Activated CD4-positive, alpha-beta T cell treated with anti-CD3 and anti-CD28 coated beads for 4 hours (primary cell): ENCODE measurements at places on chromosomes 7 and 10.

GRCh38 chr7:99390941-99391602 lies 16.5 kb downstream of the ARPC1B start:
- DNase-seq, result no peak

DNA sequence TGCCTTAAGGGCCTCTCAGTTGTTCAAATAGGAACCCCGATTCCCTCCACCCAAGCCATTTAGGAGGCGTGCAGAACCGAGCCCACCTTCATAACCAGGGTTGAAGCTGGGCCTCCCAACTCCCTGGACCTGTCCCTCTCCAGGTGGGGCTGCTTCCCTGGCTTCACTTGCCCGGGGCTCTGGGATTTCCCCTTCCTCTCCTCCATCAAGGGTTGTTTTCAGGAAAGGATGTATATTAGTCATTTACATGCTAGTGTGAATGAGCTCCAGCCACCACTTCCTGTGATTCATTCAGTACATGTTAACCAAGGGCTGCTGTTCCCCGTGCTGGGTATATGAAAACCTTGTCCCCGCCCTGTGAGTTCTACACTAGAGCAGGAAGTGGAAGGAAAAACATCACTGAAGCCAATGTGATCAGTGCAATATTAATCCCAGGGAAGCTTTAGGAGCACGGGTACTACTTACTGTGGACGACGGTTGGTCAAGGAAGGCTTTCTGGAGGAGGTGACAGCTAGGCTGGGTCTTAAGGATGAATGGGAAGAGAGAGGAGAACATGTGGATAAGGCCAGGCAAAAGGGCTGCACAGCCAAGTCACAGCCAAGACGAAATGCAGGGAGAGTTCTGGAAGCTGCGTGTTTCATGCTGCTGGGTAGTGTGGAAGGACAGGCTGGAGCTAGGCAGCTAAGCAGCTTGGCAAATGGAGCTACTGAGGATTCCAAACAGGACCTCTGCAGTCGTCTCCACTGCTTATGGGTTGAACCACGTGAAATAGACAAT lies 150.1 kb upstream of the SHH start:
- no peak for DNase-seq

- no peak for DNase-seq
These were observed 41.4 kb upstream of the DMBT1 start for GRCh38 chr10:122519144-122519543.

- no peak for DNase-seq
These were observed 340.9 kb downstream of the GFRA1 start for GRCh38 chr10:115932099-115932498.

GRCh38 chr10:111273635-111274034 lies 196.8 kb downstream of the ADRA2A start:
- DNase-seq, result no peak

DNA sequence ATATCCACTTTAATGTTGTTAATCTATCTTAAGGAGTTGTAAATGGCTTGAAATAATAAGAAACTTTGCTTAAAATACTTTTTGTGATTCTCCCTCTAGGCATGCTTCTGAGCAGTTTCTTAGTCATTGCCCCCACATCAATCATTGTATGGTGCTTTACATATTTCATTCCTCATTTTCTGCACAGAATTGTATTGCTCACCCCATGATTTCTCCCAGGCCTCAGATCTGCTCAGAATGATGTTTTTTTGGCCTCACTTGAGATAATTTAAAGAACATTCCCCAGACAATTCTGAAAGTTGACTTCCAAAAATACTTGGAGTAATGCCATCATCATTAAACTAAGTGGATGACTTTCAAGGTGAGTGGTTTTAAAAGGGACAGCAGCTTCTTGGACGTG lies 82.1 kb upstream of the PRPS1L1 start:
- DNase-seq, result no peak

GRCh38 chr10:100253041-100253440 lies 14.4 kb downstream of the CWF19L1 start:
- no peak for DNase-seq

GRCh38 chr10:101020427-101021075 lies 10.4 kb downstream of the PDZD7 start:
- no peak for DNase-seq

- DNase-seq, result no peak
These were observed 312.6 kb downstream of the WDR37 start for GRCh38 chr10:1368842-1369171.

DNA sequence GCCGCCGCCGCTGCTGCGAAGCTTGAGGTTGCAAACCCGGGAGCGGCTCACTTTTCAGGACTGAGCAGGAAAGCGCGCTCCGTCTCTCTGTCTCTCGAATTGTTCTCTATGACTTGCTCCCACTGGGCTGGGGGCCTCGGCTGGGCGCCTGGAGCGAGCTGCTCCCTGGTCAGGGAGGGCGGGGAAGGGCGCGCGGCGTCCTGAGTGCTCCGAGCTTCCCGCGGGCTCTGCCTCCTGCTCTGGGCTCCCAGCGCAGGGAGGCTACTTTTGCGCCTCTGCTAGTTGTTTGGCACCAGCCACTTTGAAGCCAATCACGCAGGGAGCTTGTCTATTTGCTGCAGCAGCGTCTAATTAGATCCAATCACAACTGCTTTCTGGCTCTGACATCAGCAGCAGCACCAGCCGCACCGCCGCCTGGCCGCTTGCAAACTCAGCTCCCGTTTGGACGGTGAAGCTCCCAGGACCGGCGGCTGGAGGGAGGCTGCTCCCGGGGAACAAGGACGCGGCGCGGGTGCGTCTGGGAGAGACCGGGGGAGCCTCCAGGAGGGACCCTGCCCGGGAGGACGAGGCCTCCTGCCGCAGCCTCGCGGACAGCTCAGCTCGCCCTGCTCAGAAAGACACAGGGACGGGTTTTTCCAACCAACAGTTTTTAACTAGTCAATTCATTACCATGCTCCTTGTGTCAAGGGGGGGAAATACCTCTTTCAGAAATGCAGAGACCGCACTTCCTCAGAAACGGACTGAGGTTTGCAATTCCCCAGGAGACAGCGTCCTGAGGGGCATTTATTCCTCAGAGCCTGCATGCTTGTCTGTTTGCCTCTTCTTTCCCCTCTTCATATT lies at the start of gene ADARB2:
ADARB2 (minus strand) TSS at position 304 of the 840 bp plus-strand sequence.
- peak; percentile 10 for DNase-seq

GRCh38 chr7:6235029-6235871 lies 37.2 kb downstream of the CYTH3 start:
- DNase-seq, result no peak

- no peak for DNase-seq
These were observed 455.6 kb upstream of the FOXK1 start for GRCh38 chr7:4226524-4226882.

- DNase-seq, result no peak
These were observed 2.2 kb downstream of the SORCS3 start for GRCh38 chr10:104643303-104643663.

DNA sequence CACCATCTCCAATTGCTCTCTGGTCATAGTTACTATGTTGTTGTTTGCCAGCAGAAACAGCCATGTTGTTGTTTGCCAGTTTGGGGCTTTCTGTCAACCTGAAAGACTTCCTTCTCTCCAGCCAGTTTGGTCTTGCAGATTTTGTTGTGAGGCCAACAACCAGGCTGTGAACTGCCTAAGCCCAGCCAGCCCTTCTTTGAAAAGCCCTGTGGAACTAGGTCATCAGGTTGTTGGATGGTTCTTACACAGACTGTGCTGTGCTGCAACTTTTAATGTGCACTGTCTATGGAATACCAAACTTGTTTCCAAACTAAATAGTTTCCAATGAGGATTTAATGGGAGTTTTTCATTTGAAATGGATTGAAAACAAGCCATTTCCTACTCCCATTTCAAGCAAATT lies 592.7 kb upstream of the GALNT17 start:
- DNase-seq, result no peak

GRCh38 chr7:123598657-123599056 lies 3.0 kb upstream of the ASB15 start:
- no peak for DNase-seq

DNA sequence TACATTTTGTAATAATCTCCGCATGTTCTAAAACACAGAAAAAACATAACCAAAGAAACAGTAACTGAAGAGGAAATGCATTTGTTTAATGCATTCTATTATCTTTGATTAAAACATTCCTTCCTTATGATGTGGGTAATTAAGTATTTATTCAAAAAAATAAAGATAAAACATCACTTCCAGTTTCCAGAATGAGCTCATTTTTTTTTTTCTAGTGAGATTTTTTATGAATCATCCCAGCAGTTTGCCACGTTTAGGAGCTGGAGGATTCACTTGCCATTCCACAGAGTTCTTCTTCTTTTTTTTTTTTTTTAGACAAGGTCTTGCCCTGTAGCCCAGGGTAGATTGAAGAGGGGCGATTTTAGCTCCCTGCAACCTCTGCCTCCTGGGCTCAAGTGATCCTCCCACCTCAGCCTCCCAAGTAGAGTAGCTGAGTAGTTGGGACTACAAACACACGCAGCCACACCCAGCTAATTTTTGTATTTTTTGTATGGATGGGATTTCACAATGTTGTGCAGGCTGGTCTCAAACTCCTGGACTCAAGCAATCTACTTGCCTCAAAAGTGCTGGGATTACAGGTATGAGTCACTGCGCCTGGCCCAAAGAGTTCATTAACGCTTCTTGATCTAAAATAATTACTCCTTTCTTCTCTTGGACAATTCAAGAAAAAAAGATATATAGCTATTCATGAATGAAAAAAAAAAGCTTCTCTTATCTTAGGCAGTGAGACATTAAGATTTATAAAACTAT lies 177.3 kb downstream of the DKK1 start:
- no peak for DNase-seq

DNA sequence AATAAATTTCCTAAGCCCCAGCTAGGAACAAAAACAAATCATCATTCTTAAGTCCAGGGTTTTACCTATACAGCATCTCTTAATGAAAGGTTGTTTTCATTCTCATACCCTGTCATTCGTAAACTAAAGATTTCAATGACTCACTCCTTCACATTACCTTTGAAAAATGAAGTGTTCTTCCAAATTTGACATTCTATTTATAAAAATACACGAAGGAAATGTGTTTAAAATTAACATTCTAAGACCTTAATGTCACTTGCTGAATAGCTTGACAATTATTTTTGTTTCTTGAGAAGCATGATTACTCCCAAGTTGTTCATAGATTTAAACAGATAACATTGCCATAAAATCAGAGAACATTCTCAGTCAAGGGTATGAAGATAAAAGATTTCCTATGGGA lies 1188.3 kb upstream of the SORCS1 start:
- no peak for DNase-seq

DNA sequence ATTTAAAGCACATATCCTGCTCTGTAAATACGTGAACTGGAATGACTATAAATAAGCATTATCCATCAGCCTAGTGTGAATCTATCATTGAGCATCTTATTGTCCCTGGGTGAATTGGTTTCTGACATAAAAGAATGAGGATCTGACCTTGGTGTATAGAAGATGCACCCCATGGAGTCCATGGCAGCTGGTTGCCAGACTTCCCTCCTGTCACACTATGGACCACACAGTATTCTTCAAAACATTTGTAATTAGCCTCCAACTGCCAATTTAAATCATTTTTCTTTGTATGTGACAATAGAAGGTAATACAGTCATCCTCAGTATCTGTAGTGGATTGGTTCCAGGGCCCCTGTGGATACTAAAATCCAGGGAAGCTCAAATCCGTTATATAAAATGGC lies 238.1 kb upstream of the ZWINT start:
- no peak for DNase-seq

DNA sequence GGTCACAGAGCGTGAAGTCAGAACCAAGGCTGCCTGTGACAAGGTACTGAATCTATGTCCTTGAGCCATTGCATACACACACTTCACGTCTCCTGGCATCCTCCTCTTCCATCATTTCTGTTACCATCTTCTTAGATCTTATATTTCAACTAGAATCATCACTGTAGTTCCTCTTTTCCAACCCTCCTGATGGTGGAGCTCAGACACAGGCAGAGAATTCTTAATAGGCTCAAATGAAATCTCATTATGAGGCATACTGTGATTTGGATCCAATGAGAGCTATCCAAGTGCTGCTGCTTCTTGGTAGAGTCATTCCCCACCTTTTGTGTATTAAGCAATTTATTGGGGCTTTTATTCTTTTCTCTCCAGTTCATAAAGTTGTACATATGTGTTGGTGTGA lies 113.2 kb downstream of the CALCR start:
- no peak for DNase-seq

GRCh38 chr10:127908106-127908958 lies 1.4 kb downstream of the PTPRE start:
- DNase-seq, result no peak

GRCh38 chr7:98126311-98127142 lies 19.9 kb downstream of the LMTK2 start:
- DNase-seq, result no peak

GRCh38 chr10:15603446-15604011 lies 116.2 kb downstream of the ITGA8 start:
- no peak for DNase-seq

GRCh38 chr10:71372882-71373495 lies 23.7 kb upstream of the CDH23 start:
- no peak for DNase-seq

GRCh38 chr10:70106958-70107791 lies 25.4 kb downstream of the AIFM2 start:
- no peak for DNase-seq

DNA sequence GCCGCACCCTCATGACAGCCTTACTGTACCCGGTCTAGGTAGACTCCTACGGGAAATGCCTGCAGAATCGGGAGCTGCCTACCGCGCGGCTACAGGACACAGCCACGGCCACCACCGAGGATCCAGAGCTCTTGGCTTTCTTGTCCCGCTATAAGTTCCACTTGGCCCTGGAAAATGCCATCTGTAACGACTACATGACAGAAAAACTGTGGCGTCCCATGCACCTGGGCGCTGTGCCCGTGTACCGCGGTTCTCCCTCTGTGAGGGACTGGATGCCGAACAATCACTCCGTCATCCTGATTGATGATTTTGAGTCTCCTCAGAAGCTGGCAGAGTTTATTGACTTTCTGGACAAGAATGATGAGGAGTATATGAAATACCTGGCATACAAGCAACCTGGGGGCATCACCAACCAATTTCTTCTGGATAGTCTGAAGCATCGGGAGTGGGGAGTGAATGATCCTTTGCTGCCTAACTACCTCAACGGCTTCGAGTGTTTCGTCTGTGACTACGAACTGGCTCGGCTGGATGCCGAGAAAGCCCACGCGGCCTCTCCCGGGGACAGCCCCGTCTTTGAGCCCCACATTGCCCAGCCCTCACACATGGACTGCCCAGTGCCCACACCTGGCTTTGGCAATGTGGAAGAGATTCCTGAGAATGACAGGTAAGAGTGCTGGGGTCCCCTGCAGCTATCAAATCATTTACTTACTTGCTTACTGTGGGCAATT lies 8.5 kb upstream of the CHCHD1 start:
- DNase-seq, result no peak

DNA sequence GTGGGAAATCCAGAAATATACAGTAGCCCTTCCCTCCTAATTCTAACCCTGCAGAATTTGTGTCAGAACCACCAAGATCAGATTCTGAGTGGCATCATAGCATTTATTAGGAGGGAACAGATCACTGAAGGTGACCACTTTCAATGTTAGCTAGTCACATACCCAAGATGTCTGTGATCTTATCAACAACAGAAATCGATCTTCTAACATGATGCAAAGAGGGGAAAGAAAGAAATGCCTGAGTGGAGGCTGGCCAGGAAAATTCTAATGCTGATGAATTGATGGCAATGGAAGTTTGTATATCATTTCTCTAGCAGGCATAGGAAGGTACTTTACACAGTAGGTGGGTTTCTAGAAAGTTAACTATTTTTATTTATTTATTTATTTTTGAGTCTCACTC lies 10.6 kb upstream of the SYPL1 start:
- DNase-seq, result no peak
